Caudate nucleus (tissue), 63 donors: ENCODE measurements at places on chromosomes 3 and 15.

GRCh38 chr3:12467746-12468145, 16.5 kb upstream of the TSEN2 start:
- DNase-seq, result no peak

DNA sequence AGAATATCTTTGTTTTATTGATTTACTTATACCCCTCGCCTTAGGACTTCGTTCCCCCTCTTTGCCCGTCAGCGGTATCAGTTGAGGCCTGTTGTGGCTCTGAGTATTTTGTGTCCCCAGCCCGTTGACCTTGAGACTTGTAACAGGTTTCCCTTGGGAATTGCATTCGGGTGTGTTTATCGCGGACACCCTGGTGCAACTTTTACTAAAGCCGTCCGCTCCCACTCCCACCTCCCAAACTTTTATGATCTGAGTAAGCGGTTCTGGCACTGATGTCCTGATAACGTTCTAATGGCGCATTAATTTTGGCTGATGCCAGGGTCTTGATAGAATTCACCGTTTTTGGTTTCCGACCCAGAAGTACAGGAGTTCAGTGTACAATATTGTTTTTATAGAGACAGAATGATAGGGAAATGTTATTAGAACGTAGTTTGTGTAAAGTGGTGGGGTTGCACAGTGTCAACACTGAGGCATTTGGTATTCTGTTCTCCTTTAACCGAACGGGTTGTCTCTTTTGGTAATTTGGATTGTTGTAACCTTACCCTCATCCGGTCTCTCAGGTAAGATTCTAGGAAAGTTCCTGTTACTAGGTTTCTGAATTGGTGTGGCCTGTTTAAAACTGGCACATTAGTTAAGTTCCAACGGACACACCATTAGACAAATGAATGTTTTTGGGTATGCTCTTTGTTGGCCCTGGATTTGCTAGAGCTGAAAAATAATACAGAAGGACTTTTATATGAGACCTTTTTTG, 47.8 kb downstream of the OIP5 start:
- DNase-seq, result peak; percentile 22

DNA sequence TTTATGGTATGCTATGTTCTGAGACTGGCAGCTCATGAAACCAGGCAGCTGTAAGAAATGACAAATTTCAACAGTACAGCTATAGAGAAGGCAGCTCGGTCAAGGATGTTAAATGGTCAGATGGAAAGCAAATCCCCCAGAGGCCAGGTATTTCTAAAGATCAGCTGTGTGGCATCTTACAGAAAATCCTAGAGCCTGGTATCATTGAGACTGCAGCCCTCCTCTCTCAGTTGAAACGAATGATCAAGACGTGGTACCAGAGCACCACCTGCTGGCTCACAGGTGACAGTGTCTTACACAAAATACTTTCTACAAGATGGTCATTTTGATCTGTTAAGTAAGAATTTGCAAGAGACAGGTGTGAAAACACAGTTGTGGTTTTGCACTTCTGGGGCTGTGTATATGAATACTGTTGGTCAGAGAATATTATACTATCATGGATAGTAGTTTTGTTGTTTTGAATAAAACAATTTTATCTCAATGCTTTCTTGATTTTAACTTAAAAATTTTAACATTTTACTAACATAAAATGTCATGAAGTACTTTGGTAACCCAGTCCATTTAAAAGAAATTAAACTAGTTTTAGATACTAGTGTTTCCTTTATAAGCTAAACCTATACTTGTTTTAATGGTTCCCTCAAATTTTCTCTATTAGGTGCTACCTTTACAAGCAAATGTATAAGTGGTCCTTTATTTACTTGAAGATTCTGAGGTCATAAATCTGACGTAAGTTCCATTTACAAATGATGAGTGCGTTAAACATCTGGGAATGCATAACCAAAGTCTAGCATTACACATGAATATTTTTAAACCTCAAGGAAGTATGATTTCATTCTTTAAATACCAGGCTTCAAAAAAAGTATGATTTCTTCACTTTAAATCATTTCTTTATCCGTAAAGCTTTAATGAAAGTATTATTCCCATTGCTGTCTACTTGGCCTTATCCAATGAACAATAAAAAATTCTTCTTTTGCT, 121.8 kb downstream of the PDZRN3 start:
- peak; percentile 29 for DNase-seq

GRCh38 chr3:185693985-185694653, 108.0 kb downstream of the SENP2 start:
- DNase-seq, result no peak

DNA sequence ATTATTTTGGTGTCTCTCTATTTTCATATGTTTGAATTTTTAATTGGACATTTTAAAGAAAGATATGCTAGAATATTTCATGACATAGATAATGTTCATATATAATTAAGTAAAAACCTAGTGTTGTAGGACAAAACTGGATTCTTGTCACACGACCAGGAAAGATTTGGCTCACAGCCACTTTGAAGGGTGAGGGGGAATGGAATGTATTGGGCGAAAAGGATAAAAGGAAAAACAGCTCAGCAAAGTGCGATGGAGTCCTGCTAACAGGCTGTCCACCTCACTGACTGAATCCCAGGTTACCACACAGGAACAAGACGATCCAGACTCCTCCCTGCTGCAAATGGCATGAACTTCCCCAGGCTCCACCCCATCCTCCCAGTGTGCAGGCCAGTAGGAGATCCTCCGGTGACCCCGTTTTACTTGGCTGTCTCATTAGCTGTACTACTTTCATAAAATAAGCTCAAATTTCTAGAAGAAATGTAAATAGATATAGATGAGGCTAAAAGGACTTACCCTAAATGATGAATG, 186.2 kb downstream of the CD47 start:
- no peak for DNase-seq
